ENCODE measurements at places on chromosomes 12 and 14.

DNA sequence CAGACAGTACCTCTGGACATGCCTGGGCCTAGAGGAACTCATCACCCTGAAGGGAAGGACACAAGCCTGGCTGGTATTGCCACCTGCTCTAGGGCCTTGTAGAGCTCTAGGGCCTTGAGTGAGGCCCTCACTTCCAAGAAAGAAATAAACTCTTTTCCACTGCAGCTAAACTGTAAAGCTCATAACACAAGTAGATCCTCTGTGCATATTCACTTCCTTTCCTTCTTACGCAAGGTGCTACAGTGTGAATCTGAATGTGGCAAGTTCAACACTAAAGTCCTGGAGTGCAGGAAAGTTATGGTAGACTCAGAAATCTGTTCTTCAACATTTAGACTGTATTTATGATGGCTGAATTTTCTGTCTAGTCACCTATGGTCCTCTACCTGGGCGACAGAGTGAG is 14.5 kb downstream of the RNASE3 start:
- DNase-seq: no peak

DNA sequence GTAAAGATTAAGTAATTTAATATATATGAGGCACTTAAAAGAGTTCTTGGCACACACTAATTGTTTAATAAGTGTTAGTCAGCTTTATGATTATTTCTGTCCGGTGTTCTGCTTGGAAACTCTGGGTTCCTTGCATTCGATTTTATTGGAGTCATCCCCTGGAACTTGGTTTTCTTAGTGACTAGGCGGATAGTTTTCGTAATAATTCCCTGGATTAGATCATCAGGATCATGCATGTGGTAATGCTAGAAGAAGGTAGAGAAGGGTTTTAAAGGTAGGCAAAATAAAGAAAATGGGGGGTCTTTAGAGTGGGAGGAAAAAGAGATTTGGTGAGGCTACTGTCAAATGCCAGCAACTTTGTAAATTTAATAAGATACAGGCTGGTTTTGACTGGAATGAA is 88.4 kb downstream of the MYF5 start:
- DNase-seq: no peak

DNA sequence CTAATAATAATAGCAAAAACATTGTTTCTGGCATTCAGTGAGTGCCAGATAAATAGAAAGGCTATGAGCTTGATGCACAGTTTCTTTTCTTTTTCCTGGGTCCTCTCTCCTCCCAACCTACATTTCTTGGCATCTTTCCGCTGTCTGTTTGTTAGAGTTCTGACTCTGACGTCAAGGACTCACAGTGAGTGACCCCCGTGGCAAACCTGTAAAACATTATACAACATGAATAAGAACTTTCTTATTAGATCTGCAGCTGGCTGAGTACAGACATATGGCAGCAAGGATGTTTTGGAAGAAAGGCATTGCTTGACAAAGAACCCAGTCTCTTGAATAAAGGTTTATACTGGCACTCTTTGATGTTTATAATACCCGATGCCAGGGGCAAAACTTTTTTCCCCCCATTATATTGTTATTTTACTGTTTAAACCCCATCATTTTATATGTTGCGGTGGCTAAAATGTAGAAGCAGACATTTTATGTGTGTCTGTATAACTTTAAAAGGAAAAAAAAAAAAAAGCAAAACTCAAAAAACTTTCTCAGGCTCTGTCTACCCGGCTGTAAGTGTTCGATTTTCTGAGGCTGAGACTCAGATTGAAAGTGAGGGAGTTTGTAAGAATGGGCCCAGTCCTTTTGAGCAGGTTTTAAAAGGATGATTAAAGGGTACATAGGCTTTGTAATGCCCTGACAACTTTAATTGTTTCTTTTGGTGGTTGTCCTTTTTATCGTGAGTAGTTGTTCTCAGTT is 159.3 kb downstream of the PDE3A start:
- no peak for DNase-seq

DNA sequence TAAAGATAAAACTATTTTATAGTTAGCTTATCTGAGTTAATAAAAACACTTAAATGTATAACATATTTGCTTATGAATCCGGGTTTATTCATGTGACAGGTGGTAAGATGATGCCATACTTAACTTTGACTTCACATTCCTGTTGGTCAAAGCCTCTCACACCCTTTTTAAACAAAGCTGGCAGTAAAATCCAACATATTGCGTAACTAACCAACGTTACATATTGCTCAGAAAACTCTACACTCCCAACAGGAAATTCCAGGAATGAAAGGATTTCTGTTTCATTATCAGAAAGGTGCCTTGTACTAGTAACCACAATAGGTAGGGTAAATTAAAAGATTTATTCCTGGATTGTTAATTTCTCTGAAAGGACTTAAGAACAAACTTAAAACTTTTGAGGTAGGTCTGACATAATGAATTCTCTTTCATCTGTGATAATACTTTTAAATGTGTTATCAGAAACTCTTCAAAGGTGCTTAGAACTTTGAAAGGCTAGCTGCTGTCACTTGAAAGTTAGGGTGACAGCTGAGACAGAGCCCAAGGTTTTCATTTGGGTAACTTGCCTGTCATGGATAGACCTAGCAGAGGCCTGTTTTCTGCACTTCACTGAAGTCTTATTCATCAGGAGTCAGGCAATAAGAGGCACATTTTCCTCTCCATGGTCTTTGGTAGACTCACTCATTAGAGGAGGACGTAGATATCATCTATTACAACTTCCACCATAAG is 23.8 kb upstream of the CATSPERB start:
- no peak for DNase-seq

DNA sequence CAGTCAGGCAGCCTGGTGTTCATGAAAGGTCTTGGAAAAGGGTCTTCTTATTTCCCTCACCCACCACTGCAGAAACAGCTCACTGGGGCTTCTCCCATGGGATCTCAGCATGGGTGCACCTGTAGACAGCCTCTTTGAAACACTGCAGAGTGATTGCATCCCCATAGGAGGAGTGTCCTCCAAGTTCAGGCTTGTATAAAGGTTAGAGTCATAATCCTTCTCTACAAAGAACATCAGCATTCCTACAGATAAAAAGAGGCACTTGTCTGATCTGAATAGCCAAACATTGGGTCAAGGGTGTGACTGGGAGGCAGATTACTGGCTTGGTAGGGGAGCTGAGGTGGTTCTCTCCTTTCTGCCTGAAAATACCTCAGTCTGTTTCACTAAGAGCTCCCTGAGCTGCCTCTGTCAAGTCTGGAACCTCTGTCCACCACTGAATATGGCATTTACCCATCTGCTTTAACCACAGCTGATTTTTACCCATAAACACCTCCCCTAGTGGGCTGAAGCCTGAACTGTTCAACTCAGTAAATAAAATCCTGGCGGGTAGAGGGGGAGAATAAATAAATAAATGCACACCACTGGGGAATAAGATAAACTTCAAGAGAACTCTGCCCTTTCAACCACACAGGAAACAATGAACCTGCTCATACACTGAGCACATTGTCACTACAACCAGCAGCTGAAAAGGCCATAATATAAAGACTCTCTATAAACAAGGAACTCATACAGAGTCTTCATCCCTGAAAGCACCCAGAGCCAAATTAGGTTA is 120.7 kb upstream of the SCAF11 start:
- DNase-seq: no peak

- no peak for DNase-seq
Observed at GRCh38 chr14:60250257-60251035, 1.4 kb downstream of the PPM1A start.

DNA sequence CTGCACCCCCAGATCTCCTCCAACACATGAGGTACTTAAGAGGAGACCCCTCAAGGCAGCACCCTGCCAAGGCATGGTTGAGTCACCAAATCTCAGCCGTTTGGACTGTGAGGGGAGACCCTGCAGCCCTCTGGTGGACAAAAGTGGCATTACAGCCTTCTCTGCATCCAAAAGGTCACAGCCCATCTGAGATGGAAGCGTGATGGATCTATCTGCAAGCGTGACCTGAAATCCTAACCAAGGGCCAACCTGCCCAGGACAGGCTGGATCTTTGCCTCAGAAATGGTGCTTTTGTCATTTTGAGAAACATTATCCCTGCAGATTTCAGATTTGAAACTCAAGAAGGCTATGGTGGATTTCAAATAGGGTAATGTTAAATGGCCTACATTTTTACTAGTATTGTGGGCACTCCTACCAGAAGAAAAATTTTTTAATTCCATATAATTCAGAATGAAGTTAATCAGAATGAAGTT is 23.7 kb upstream of the DHRS4 start:
- peak; percentile 78 for DNase-seq

- DNase-seq: no peak
Observed at GRCh38 chr12:127635838-127636237, 631.1 kb upstream of the TMEM132C start.

- no peak for DNase-seq
Observed at GRCh38 chr14:26401179-26401968, 196.5 kb downstream of the NOVA1 start.

- DNase-seq: no peak
Observed at GRCh38 chr14:68181519-68182326, 362.1 kb downstream of the RAD51B start.

DNA sequence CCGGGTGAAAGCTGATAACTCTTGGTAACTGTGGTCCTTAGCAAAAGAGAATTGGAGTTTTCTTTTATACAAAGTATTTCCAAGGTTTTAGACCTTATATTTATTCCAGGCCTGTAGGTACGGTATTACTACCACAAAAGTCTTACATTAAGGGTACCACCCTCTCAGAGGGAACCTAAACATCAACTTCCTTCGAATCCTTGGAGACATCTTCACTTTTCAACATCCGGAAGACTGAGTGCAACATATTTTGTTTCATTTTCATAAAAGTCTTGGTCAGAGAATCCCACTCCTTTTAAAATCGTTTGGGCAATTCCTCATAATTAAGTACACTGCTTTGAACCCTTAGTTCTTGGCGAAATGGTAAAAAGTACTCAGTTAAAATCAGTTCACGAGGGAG is 1.2 kb downstream of the CNOT2 start:
- DNase-seq: no peak

GRCh38 chr14:77889971-77890442 is 90.1 kb downstream of the ADCK1 start:
- no peak for DNase-seq

GRCh38 chr14:105136401-105137322 is 31.9 kb downstream of the JAG2 start:
- DNase-seq: no peak

DNA sequence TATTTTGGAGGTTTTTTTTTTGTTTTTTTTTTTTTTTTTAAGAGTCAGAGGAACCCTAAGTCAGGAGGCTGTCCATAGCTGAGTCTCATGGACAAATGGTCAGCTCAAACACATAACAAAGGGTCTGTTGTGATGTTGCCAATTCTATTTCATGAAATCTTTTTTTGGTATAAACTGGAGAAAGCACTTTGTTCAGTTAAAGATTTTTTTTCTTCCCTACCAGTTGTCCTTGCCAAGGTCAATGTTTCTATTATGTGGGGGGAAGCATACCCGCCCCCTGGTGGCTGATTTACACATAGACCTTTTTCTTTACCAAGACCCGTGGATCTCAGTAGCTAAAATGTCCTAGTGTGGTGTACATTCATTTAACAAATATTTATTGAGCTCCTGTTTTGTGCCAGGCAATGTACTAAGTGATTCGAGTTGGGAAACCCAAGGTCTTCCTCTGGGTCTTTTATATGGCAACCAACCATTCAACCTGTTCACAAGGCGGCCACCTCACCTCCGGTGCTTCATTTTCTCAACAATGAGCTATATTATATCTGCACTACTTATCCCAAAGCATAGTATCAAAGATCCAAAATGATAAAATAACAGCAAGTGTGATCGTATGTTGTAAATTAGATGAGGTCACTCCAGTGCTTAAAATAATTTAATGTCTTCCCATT is 214.5 kb downstream of the PAH start:
- DNase-seq: peak; percentile 1

DNA sequence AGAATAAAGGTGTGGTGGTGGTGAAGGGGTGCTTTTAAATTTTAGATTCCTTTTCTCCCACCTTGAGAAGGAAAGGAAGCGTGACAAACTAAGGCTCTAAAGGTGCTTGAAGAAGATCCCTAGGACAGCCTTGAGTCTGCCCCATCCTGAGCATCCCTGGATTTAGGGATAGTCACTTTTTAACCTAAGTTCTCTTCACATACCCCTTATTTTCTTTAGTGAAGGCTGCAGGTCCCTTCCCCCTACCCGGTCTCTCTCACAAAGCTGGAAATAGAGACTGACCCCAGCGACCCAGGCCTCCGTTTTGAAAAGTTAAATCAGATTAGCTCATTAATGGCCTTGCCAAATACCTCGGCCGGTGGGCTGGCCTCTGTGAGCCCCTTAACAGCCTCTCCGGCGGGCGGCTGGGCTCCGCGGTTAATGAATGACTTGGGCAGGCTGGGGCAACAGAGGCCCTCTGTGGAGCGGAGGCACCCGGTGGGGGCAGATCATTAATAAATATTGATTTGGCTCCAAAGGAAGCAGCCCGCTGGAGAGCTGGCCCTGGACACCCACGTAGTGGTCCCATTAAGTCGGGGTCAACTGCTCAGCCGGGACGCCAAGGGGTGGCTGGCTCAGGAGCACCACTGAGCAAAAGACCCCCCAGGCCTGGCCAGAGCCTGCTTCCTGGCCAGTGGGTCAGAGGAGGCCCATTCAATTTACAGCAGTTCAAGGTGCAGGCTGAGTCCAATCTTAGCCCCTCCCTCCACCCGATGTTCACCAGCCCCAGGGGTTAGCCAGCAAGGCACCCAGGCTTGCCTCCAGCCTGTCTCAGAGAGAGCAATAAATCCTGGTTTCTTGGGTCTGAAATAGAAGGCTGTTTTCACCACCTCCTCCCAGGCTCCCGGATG is 31.8 kb downstream of the PAH start:
- DNase-seq: no peak

DNA sequence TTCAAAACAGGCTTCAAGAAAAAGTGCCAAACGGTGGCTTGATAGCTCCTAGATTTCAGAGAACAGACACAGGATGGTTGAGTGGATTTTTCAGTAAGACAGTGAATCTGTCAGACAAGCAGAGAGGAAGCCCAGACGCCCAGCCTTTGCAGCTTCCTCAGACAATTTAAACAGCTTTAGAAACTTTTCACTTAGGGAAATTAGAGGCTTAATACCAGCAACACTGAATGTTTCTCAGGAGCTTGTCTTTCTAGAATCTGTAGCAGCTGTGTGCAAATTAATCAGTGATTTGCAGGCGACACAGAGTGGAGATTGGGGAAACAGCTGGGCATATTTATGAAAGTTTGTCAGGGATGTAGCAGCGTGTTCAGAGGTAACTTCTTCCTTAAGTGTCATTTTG is 362.1 kb downstream of the GALC start:
- no peak for DNase-seq

GRCh38 chr12:118166946-118167345 is 31.0 kb downstream of the PEBP1 start:
- DNase-seq: no peak

DNA sequence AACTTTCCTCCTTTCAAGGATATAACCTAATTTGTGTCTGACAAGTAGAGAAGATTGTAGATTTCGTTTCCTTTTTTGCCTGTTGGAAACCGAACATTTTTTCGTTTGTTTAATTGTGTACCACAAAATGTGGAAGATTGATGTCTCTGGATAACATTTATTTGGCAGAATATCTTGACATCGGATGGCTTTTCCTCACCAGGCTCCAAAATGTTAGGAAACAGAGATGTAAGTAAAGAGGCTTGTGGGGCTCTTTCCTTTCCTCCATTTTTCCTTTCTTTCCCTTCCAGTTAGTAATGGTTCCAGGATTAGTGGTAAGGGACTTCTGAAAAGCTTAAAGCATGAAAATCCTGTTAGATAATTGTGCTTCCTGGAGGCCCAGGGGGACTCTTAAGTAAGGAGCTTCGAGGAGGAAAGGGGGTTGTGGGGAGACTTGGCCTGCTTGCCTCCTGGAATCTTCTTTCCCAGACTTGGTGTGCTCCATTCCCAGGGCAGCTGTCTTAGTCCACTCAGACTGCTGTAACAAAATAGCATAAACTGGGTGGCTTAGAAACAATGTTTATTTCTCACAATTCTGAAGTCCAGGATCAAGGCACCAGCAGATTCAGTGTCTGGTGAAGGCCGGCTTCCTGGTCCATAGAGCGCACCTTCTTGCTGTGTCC is 243.1 kb upstream of the PWP1 start:
- DNase-seq: no peak

Measured in substantia nigra (tissue), 51 donors.